ENCODE measurements at places on chromosomes 2 and 18.

- DNase-seq: no peak
Measured at GRCh38 chr2:237593596-237594320, 3.2 kb upstream of the RAB17 start.

GRCh38 chr18:34752056-34752455 is 42.0 kb downstream of the DTNA start:
- no peak for DNase-seq

GRCh38 chr2:158662421-158662820 is 132.7 kb upstream of the DAPL1 start:
- DNase-seq: no peak

DNA sequence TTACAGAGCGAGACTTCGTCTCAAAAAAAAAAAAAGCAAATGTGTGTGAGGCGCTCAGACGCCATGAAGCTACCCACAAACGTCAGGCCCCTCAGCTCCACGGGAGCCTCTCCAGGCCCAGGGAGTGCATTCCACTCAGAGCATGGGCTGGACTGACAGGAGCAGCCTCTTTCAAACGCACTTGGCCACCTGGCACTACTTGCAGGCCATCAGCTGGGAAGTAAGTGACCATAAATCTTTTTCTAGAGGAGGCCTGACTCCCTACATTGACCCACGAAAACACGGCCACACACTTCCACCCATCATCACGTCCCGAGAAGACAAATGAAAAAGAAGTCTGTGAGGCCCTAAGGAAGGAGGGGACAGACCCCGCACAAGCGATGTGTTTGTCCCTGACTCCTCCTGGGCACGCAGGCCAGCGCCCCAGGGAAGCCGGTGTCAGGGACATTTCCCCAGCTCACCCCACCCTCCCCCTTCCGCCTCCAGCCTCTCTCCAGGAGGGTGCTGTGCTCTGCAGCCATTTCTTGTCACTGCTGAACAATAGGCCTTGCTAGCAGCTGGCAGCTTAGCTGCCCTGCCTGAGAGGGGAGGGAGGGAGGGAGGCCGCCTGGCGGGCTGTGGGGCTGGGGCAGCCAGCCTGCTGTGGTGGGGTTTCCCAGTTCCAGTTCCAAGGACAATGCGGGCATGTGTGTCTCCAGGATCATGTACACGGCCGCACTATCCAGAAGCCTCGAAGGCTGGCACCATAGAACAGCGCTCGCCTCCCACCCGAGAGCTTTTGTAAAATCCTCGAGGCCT is 26.6 kb downstream of the SERTAD2 start:
- DNase-seq: no peak

GRCh38 chr2:10232096-10232815 is 70.4 kb upstream of the HPCAL1 start:
- no peak for DNase-seq

DNA sequence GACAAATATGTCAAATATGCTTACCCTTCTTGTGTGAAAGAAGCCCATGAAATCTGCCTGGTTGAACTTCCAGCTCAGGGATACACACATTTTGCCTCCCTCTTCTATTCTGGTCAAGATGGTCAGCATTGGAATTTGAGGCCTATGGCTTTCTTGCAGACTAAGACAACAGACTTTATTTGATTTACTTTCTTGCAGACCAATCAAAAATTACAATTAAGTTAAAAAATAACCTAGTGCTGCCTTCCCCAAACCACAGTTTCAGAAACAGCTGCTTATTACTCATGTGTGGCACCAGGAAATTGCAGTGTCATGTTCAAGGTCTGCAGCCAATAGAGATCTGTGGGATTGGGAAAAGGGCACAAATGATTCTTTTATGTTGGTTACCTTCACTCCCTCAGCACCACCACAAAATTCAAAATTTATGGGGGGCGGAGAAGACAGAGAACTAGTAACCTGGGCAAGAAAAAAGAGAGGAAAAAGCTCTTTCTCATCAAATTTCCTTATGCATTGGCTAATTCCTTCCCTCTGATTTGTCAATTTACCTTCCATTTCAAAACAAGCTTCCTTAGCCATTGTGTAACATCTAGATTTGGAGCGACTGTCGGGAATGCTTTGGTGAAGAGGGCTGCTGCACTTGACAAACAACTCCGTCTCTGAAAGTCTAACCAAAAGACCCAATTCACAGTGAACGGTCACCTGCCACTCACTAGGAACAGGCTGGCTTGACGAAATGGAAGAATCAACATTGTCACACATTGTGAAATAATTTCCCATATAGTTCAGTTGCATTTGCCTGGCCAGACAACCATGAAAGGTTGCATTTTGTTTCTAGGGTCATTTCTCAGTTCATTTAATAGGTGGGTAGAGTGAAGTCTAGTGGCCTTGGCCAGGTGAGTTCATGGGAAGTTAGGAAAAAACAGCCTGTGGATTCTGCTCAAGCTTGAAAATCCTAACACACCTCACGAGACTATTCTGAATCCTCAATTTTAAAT is 100.4 kb upstream of the FZD5 start:
- DNase-seq: no peak

- no peak for DNase-seq
Measured at GRCh38 chr2:136246086-136246669, 128.2 kb upstream of the CXCR4 start.

DNA sequence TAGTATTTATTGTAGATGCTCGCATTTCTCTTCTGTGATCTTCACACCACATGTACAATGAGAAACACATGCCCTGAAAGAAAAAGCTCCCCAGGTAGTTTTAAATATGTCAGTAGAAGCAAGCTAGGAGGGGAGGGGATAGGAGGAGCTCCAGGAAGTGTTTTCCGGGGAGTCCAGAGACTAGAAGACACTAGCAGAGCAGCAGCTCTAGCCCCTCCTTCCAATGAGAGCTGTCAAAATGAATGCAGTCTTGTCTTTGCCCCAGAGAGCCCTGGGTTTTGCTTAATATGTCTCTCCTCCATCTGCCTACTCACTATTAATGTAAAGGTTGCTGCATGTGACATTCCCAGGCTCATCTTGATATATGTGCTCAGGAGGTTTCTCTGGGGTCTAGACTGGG is 462.6 kb upstream of the SOX11 start:
- DNase-seq: no peak

GRCh38 chr2:45833301-45833967 is 182.0 kb downstream of the PRKCE start:
- DNase-seq: no peak

DNA sequence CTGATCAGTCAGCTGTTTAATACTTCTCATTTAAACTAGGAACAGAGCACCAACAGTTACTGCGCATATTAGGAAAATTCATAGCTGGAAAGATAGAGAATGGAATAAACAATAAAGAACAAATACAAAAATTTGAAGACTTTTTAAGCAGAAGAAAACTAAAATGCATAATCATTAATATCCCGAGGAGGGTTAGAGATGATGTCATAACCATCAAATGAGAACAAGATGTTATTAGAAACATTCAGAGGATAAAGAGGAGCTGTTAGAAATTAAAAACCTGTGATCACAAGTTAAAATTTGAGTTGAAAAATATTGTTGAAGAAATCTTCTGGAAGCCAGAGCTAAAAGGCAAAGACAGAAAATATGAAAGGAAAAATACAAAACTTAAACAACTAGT is 54.0 kb upstream of the ALKAL2 start:
- DNase-seq: no peak

DNA sequence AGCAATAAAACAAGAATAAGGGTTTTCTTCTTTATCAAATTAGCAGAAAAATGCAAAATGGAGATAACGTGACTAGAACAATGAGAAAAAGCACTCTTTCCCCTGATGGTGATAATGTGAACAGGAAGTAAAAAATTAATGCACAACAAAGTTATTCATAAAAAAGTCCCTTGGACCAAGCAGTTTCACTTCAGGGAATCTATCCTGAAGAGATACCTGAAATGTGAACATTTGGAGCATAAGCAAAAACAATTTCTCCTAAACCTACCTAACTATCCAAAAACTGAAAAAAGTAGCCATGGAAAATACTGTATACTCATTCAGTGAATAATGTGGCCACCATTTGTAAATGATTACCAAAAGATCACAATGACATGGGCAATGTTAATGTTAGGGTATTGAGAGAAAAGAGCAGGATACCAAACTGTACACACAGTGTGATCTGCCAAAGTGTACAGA is 48.7 kb downstream of the TRIP12 start:
- DNase-seq: no peak

DNA sequence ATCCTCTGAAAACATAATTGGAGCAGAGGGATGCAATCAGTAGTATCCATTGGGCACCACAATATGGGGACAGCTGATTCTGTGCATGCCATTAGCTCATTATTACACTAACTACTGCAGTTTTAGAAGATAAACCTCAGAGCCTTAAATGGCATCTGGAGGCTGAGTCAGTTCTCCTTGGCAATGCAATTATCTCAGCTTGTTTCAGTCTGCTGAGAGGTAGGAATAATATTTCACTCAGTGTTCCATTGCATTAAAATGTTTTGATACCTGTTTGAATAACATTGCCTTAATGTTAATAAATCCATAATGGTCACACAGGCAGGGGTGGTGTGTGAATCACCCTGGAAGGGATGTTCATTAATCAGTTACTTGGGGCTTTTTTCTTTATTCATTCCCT is 309.6 kb downstream of the LRRTM1 start:
- no peak for DNase-seq

DNA sequence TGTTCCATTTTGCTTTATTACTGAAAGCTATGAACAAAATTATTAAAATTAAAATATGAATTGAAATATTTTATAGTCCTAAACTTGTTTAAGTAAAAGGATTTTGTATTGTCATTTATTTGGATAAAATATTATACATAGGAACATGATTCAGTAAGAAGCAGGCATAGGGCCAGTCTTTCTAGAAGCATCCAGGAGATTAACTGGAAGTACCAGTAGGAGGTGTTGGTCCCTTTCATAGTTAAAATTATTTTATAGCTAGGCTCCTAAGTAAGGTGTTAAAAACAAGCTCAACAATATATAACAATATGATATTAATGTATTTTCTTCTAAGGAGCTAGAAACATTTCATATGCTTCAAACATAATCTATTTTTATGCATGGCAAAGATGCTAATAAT is 43.7 kb downstream of the FIGN start:
- no peak for DNase-seq

DNA sequence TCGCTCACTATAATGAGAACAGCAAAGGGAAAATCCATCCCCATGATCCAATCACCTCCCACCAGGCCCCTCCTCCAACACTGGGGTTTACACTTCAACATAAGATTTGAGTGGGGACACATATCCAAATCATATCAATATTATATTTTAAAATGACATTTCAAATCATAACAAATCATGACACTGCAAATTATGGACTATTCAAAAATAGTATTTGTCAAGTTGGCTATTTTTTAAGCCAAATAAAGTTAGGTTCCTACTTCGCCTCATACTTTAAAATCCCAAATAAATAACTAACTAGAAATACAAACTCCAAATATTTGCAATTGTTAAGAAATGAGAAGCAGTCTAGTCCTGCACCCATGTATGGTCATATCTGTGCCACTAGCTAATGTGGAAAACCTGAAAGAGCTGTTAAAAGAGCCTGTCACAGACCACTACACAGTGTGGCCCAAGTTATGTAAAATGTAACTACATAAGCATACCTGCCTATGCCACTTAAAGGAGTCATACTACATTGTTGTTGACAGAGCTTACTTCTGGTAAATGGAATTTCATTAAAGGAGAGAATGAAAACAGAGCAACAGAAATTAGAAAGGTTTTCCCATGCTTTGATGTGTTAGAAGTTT is 334.7 kb upstream of the GULP1 start:
- DNase-seq: peak; percentile 10

GRCh38 chr2:38461470-38461869 is 84.4 kb upstream of the ATL2 start:
- no peak for DNase-seq

Measured in right lung (tissue), 10 donors.